Effector memory CD8-positive, alpha-beta T cell (primary cell): ENCODE measurements at places on chromosomes 4 and X.

DNA sequence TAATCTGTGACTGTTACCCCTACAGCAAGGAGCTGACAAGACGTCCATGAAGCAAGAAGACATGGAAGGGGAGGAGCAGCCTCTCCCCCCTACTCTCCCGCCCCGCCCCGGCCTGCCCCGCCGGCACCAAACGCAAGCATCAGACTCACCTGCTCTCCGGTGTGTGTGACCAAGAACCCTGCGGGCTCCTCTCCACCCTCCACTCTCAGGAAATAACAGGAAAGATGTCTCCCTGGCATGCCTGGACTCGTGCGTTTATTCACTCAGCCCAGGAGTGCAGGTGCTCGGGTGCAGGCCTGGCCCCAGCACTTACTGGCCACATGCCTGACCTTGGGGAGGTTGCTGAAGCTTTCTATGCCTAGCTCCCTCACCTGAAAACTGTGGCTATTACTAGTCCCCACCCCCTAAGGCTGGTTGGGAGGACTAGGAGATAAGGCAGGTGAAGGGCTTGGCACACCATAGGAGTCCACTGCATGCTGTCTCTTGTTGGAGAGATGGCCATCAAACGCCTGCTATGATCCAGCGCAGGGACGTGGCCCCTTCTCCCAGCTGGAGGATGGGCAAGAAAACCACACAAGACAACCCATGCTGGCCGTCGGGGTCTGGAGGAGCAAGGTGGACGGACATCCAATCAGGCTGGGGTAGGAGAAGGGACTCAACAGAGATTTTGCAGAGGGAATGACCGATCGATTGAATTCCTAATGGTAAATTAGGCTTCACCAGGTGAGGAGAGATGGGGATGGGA, 34.9 kb upstream of the CLDN24 start:
- no peak for DNase-seq

DNA sequence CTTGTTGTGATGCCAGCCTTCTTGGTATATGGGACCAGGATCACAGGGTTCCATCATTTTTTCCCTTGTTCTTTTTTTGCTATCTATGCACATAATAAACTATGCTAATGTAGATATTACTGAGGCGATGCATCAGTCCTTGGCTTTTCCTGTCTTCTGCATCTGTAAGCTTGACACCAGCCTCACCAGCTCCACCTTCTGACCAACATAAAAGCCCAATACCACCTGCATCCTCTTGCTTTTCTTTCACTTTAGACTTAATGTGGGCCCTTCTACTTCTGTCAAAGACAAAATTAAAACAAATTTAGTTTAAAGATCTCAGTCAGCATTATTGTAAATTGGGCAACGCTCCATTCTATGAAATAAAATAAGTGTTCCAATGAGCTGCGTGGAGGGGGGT, 1718.8 kb upstream of the PCDH10 start:
- DNase-seq, result no peak

DNA sequence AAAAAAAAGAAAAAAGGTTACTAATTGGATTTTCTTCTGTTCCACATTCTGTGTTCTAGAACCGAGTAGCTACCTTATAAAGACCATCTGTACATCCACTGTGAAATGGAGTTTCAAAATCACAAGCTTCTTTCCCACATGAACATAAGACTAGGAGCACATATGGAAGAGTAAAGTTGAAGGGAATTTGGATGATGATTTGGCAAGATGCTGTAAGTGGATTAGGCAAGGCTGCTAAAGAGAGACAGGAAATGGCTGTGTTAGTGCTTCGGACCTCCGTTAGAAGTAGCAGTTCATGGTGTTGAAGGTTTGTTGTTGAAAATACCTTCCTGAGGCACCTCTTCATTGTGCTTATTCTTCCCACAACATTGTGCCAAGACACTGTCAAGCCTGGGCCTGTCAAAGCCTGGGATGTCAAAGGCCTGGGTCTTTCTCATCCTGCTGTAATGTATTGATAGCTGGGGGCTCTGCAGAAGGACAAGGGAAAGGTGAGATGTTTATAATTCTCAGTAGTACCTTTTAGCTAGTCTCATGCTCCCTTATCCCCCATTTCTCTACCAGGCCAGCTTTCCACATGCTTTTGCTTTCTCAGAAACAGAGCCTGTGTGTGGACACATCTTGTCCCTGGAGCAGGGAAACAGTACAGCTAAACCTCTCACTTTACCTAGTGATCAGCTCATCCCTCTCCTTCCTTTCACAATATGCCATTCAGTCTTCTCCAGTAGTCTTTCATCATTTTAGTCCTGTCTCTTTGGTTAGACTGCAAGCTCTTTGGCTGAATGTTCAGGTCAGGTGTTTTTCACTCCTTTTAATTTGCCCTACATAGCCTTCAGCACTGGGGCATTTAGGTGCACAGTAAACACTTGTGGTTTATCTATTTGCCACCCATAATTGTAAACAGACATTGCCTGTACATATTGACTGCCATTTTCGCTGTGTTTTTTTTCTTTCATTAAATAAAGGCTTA, 37.9 kb upstream of the CYP2U1 start:
- DNase-seq, result no peak

- no peak for DNase-seq
These were observed 14.2 kb downstream of the DHX15 start for GRCh38 chr4:24570172-24570571.

DNA sequence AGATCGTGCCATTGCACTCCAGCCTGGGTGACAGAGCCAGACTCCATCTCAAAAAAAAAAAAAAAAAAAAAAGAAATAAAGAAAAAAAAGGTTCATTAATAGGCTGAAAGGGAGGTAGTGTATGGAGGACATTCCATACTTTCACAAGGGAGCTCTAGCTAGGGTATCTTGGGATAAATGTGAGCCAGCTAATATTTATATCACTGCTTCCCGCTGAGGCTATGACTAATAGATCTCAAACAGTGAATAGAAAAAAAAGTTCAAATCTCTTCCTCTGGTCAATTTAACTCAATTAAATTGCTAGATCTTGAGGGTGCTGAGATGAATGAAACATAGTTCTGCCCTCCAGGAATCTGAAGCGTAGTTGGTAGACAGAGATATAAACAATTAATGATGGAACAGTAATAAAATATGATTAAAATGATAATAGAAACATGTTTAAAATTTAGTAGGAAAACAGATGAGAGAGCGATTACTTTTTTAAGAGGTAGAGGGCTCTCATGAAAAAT, 55.7 kb upstream of the SHISA3 start:
- DNase-seq, result no peak

- no peak for DNase-seq
These were observed 184.5 kb downstream of the GRIA2 start for GRCh38 chr4:157405070-157405469.

- DNase-seq, result no peak
These were observed 143.0 kb upstream of the FAM241A start for GRCh38 chr4:112002248-112002661.

DNA sequence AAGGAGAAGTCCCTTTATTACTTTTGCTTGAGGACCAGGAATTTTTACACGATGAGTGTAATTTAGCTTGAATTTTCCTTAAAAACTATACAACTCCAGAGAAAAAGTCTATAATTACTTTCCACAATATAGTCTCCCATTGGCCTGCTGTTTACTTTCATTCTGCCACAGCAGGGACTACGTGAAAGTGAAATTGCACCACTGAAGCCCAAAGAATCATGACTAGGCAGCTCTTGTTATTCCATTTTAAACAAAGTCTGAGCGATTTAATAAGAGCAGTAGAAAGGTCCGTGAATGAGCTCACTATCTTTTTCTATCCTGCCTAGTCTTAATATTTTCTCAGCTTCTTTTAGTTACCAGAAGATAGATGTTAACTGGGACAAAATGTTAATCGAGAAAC, 68.6 kb downstream of the ADGRG4 start:
- DNase-seq, result no peak

GRCh38 chr4:25609976-25610375, 45.7 kb upstream of the SLC34A2 start:
- no peak for DNase-seq

DNA sequence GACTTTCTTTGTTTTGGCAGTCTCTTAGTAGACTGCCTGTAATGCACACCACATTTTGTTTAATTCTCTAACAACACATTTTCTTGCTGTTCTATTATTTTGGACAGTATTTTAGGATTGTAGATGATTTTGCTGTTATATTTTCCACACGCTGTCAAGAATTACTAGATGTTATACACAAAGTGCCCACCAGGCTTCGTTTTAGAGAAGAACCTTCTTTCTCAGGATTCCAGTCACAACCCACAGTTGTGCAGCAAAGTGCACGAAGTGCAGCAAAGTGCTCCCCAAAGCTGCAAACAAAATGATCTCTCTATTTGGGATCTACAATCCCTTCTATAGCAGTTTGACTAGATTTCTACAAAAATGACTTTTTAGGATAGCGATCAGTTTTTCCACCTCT, 2.4 kb downstream of the ZNF141 start:
- DNase-seq, result no peak

GRCh38 chrX:12711435-12712040, 79.7 kb upstream of the PRPS2 start:
- no peak for DNase-seq

DNA sequence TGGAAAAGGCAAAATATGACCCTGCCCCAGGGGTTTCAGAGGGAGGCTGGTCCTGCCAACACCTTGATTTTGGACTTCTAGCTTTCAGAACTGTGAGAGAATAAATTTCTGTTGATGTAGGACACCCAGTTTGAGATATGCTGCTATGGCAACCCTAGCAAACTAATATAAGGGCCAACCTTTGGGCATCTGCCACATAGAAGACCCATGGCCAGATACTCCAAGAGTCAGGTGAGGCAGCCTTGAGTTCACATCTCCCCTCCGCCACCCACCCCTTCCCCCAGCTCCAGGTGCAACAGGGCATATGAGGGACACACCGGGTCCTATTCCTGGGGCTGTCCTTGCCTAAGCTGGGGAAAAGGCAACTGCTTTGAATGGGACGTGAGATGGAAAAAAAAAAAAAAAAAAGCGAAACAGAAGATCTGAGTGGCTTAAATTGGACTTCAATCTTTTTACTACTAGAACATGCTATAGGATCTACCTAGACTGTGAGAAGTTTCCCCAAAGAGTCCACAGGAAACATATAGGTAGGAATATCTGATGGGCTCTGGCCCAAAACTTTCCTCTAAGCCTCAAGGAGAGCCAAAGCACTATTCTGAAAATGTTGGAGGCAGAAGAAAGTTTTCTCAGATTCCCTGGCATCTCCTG, 56.5 kb upstream of the PROM1 start:
- no peak for DNase-seq

- peak; percentile 48 for DNase-seq
These were observed 149.9 kb downstream of the AMMECR1 start for GRCh38 chrX:110167952-110168451.

DNA sequence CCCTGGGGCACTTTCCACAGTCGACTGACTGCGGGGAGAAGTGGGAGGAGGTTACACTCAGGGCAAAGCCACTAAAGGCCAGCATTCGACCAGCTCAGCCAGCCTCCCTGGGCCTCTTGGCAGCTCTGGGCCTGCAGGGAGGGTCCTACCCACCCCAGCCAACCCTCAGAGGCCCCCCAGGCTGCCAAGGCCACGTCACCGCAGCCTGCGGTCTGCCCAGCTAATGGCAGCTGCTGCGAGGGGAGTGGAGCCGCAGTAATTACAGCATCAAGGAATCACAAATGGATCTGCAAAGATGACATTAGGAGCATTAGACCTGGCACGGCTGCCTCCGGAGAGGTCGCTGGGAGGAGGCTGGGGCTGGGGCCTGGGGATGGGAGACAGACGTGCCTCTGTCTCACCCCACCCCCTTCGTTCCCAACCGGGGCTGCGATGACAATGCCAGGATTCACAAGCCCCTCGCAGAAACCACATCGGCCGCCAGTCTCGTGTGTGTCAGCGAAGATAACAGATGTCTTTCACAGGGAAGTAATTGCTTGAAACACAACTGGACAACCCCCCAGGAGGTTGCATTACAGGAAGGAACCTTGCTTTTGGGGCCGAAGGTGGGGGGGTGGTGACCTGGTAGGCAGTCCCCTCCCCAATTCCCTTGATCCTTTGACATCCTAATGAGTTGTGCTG, 367.6 kb downstream of the BCOR start:
- DNase-seq, result no peak

GRCh38 chrX:136203951-136204350, 47.2 kb downstream of the MAP7D3 start:
- no peak for DNase-seq

DNA sequence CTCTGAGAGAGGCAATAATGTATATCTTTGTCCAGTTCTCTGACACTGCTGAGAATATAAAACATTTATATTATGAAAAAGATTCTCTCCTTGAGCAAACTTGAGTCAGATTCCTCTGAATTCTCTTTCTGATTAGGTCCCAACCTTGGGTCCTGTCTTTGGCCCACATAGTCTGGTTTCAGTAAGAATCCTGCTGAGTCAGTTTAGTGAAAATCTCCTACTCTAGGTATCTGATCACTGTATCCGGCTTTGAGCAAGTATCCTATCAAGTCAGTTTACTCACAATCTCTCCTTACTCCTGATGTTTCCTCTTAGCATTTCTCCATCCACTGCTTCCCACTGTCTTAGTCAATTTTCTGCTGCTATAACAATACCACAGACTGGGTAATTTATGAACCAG, 253.9 kb downstream of the OPHN1 start:
- no peak for DNase-seq

DNA sequence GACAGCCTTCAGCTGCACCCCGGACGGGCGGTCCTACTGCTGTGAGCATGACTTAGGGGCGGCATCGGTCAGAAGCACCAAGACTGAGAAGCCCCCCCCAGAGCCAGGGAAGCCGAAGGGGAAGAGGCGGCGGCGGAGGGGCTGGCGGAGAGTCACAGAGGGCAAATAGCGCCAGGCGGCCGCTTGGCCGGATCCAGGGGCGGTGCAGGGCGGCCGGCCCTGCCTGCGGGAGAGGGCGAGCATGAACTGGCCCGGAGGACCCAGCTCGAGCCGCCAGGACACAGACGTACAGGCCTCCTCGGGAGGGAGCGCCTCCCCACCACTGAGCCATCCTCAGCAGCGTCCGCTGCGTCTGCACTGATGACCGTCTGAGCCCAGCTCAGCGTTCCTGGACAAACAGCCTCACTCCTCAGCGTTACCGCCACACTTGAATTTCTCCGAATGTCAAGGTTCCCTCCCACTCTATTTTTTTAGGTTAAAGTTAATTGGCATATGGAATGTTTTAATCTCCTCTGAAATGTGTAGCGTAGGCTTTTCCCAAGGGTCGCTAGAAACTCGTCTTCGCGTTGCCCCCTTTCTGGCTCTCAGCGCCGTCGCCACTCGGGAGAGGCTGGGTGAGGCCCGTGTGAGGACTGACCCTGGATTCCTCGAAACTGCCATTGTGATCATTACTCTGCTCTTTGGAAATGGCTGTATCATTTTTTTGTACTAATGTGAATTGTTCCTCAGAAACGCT, 29.9 kb downstream of the NELFA start:
- no peak for DNase-seq

- DNase-seq, result no peak
These were observed 92.3 kb downstream of the SPRY1 start for GRCh38 chr4:123488916-123489315.

- DNase-seq, result no peak
These were observed 107.4 kb upstream of the MAMLD1 start for GRCh38 chrX:150255441-150256296.

GRCh38 chrX:25733148-25733547, 405.0 kb upstream of the MAGEB18 start:
- DNase-seq, result no peak

GRCh38 chrX:45351478-45351877, 150.8 kb upstream of the DIPK2B start:
- DNase-seq, result no peak

- DNase-seq, result no peak
These were observed 1.1 kb downstream of the GABRA2 start for GRCh38 chr4:46388857-46389256.
